ENCODE measurements at places on chromosomes 1 and 21. TPM values are rescaled to one million over a fixed set of nuclear protein-coding genes. Genes with fewer than 3 reads are reported as not detected.

- DNase-seq = no peak
Observed at GRCh38 chr1:117674521-117675400, 68.9 kb downstream of the TENT5C start.

Gene C1orf115
- 14.2 TPM for total RNA-seq

GRCh38 chr1:195394567-195394966 is 1213.7 kb downstream of the KCNT2 start:
- DNase-seq = no peak

- DNase-seq = no peak
Observed at GRCh38 chr1:6834366-6834765, 49.1 kb downstream of the CAMTA1 start.

GRCh38 chr1:81550753-81551152 is 250.0 kb upstream of the ADGRL2 start:
- DNase-seq = no peak

- no peak for DNase-seq
Observed at GRCh38 chr1:6288026-6288425, 27.1 kb upstream of the GPR153 start.
